ENCODE measurements at places on chromosomes 6 and 20.

DNA sequence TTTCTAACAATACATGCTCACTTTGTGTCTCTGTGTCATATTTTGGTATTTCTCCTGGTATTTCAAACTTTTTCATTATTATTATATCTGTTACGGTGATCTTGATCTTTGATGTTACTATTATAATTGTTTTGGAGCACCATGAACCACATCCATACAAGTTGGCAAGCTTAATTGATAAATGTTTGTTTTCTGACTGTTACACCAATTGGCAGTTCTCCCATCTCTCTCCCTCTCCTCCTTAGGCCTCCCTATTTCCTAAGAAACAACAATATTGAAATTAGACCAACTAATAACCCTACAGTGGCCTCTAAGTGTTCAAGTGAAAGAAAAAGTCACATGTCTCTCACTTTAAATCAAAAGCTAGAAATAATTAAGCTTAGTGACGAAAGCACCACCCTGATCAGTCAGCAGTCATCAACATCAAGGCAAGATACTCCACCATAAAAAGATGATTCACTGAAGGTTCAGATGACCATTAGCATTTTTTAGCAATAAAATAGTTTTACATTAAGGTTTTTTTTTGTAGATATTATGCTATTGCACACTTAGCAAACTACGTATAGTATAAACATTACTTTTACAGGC, 61.5 kb downstream of the IBTK start:
- no peak for DNase-seq

GRCh38 chr6:119333707-119334295, 15.8 kb downstream of the MAN1A1 start:
- DNase-seq, result no peak

DNA sequence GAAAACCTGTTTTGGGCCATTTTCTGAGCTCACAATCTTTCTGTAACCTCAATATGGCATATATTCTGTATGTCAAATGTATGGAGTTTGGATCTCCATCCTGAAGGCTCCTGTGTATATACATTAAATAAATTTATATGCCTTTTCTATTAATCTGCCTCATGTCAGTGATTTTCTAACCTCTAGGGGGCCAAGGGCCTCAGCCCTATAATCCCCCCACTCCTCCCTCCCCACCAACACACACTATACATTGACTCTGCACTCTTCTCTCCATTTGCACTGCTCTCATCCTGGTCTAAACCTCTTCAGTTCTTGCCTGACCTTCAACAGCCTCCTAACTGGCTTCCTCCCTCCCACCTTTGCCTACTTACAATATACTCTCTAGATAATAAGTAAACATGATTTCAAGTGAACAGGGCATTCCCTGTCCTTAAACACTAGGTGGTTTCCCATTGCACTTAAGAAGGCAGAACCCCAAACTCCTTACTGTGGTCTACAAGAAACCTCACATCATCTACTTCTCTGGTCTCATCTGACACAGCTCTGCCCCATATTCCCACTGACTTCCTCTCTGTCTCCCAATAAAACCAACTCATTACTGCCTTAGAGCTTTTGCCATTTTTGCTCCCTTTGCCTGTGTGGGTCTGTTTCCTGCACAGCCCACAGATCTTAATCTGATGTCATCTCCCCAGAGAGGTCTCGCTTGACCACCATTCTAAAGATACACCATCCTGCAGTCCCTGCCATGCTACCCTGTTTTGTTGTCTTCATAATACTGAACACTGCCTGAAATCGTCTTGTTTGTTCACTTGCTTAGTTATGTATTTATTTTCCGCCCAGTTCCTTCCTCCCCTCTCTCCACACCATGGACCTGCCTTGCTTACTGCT, 213.7 kb downstream of the SYNE1 start:
- DNase-seq, result no peak

GRCh38 chr20:46505506-46505905, 7.9 kb downstream of the ZNF334 start:
- no peak for DNase-seq

DNA sequence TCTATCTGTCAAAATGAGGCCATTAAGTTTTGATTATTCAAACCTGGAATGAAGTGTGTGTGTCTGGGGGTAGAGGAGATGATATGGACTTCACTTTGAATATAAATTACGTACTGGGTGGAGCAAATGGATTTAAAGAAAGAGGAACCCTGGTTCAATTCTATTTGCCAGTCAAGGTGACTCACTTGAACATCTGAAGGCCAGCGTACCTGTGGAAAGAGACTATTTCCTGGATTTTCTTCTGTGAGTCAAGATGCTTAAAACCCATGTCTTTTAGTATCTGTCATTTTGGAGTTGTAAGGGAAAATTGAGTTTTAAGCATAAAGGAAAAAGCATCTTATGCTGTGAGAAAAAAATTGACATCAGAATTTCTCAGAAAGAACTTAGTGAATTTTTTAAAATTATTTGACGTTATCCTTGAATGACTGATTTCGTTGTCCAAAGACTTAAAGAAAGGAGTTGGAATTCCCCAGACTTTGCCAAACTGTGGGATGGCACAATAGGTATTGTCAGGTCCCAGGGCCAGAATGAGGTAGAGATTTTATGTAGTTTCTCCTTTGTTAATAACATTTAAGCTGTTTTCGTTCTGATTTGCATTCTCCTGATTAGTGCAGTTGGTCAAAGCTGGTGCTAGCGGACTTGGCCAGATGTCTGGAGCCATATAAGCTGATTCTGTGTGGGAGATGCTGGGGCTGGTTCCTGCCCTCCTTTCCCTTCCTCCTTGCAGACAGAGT, 2.4 kb upstream of the PPP1R14C start:
- no peak for DNase-seq

DNA sequence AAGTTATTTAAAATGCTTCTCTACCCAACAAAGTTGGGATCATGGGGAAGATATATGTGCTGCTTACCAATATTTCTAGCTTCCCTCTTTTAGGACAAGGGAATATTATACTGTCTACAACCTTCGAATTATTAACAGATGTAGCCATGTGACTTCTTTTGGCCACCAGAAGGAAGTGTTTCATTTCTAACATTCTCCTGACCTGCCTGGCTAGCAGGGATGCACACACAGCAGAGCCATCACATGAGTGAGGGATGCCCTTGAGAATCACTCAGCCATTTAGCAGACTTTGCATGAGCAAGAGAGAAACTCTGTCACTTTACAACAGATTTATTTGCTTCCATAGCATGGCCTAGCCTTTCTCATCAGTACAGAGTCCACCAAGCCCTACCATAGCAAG, 230.7 kb upstream of the MARCKS start:
- no peak for DNase-seq

DNA sequence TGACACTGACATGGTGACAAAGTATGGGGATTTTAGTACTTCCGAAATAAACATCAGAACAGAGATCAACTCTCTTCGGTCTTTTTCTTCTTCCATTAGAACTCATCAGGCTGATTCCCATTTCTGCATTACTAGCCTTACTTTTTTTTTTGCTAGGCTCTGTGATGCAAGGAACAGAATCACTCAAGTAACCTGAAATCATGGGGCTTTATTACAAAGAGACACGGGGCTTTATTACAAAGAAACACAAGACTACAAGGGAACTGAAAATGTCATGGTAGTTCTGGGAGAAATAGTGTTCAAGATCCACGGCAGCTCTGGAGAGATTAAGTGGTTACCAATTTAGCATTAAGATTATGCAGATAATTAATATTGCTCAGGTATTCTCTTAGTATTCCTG, 11.6 kb downstream of the SOX4 start:
- no peak for DNase-seq
